Right kidney (tissue), 9 donors: ENCODE measurements at places on chromosomes 3 and 15.

DNA sequence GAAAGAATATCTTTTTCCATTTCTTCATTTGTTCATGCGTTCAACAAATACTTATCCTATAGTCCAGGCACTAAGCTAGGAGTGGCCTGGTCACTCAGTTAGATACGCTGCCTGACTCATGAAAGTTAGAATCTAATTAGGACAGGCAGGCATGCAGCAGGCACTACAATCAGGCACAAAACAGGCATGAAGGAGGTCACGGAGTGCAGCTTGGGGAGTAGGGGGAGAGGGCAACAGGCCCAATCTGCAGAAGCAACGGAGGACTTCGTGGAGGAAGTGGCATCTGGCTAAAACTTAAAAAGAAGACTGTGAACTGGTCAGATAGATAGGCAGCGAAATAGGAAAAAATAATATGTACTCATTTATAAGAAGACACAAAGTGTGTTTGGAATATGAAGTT is 420.9 kb downstream of the MAGI1 start:
- DNase-seq: no peak

- no peak for DNase-seq
Measured at GRCh38 chr15:32840507-32841245, 122.9 kb downstream of the GREM1 start.

- DNase-seq: no peak
Measured at GRCh38 chr15:40756938-40757337, 1.9 kb upstream of the RMDN3 start.

GRCh38 chr3:127258733-127259132 is 29.1 kb downstream of the PRR20G start:
- DNase-seq: no peak

GRCh38 chr15:34657469-34658127 is 74.1 kb upstream of the GOLGA8B start:
- DNase-seq: no peak

GRCh38 chr15:63915873-63916771 is 82.4 kb upstream of the HERC1 start:
- peak; percentile 68 for DNase-seq

GRCh38 chr15:33994005-33994615 is 25.8 kb downstream of the CHRM5 start:
- no peak for DNase-seq

- DNase-seq: no peak
Measured at GRCh38 chr3:113773381-113773780, 26.5 kb downstream of the ATP6V1A start.

GRCh38 chr3:169940470-169941181 is 26.0 kb upstream of the SEC62 start:
- DNase-seq: no peak

DNA sequence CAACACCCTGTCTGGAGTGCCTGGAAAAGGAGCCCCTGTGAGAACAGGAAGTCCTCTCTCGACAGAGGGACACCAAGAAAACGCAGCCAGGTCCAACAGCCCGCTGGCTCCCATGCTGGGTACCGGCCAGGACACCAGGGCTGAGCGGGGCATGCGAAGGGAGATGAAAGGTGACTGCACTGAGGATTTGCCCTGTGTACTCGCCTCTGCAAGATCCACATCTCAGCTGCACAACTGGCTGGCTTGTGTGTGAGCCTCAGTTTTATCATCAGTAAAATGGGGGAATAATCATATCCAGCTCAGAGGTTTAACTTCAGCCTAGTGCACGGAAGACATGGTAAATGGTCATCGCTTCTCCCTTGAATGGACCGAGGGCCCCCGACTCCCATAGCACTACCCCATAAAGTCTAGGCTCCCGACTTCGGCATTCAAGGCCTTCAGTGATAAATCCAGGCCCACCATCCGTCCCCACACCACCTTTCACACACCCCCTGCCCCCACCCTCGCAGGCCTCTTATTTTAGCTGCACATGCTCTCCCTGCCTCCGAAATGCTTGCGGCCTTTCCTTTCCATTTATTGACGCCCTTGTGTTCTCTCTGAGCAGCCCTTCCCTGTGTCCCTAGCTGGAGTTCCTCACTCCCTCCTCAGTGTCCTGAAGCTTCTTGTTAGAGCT is 15.8 kb downstream of the ISG20 start:
- no peak for DNase-seq

- DNase-seq: no peak
Measured at GRCh38 chr3:15796331-15796730, 1.4 kb downstream of the ANKRD28 start.

DNA sequence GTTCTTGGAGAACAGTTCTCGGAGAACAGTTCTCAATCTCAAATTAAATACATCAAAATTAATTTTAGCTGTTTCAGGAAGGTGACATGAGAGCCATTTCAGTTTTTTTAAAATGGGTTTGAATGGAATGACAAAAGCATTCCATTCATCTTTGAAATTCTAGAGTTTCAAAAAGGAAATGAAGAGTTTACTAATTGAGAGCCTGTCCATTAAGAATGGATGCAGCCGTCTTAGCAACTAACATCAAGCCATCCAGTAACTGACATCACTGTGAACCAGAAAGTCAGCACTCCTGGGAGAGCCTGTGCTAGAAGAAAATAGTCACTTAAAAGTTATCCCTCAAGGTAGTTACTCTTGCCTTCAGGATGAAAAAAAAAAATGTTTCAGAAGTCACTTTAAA is 47.0 kb upstream of the FSTL1 start:
- no peak for DNase-seq

DNA sequence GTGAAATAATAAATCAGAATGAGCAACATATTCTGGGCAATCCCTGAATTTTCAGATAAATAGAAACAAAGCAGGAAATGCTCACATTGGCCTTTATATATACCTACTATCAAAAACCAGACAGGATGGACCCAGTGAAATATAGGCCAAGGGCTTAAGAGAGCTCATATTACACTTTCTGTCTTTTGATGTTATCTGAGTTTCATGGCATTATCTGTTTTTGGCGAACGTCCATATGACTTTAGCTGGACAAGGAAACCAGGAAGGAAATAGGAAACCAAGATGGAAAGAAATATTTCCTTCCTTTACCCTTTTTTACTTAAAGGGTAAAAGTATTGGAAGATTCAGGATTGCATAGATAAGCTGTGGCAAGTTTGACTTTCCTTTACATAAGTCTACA is 274.8 kb downstream of the THSD4 start:
- no peak for DNase-seq

DNA sequence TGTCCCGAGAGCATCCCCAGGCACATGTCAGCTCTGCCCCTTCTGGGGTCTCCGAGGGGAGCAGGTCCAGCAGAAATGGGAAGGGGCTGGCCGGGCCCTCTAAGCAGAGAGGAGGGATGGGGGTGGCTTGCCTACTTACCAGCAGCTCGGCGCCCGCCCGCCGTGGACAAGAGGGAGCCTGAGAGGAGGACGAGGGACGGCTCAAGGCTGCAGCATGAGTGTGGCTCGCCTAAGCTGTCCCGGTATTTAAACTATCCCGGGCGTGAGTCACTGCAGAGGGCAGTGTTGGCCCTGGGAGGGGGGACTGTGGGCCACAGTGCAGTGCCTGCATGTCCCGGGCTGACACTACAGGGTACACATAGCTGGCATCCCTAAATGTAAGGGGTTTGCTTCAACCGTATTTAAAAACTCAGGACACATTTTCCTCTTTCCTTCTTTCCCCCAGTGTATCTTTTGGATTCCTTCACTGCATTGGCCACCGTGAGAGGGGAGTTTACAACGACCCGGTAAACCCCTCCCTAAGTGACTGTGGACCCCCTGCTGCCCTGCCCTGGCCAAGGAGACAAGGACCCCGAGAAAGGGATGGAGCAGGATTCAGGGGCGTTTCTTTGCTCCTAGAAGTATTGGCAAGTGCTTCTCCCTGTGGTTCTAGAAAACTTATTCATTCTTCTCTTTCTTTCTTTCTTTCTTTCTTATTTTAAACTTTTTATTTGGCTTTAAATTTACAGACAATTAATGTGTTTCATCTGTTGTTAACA is at the start of gene LRRC15:
Gene LRRC15 (minus strand): TSS at position 222 of the 758 bp plus-strand sequence. CDS start 8,700 bp downstream, outside the sequence.
- DNase-seq: no peak

GRCh38 chr3:108031895-108032294 is 58.9 kb downstream of the CD47 start:
- no peak for DNase-seq

GRCh38 chr3:20527368-20527767 is 341.4 kb upstream of the SGO1 start:
- DNase-seq: no peak

GRCh38 chr3:152200476-152201420 is 68.0 kb upstream of the MBNL1 start:
- DNase-seq: no peak

DNA sequence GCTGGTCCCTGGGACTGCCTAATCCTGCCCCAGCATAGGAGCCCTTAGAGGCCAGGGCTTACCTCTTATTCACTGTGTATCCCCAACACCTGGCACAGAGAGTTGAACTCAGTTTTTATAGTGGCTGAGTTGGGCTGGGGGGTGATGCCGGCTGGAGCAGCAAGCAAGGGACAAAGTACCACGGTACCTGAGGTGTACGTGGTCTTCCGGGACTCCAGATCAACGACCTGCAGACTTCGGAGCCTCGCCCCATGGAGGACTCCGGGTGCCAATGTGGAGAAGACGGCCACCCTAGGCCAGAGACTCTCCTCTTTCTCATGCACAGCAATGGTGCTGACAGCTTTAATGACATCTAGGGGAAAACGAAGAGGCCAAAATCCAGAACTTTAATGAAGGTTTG is 8.1 kb downstream of the WDR73 start:
- DNase-seq: no peak
